ENCODE measurements at places on chromosomes 7 and 10.

GRCh38 chr10:87966459-87966858, 103.0 kb downstream of the PTEN start:
- DNase-seq, result no peak

GRCh38 chr7:98624846-98625420, 7.8 kb downstream of the NPTX2 start:
- no peak for DNase-seq

GRCh38 chr7:155460926-155461613, 3.1 kb downstream of the EN2 start:
- no peak for DNase-seq

DNA sequence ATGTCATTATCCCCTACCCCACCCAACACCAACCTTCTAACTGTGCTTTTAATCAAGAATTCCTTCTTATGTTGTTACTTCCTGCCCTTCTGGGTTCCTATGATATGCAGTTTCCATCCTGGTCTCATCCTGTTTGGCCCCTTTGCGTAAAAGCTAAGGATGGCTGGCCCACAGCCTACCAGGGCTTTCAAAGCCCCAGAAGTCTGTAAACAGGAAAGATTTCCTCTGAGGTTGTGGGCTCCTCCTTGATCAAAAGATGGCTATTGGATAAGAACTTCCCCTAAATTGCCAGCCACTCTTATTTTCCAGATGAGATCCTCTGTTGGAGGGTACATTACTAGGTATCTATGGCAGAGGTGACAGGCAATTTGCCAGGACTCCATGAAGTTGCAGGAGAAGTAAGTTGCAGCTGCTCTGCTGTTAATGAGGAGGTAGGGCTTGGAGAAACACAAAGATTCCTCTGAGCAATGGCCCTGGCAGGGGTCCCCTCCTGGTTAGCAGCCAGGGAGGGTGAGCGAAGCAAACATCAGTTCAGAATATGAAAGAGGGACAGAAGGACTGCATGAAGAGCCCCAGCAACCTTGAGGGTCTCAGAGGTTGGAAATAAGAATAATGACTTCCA, 32.1 kb downstream of the NRP1 start:
- no peak for DNase-seq

DNA sequence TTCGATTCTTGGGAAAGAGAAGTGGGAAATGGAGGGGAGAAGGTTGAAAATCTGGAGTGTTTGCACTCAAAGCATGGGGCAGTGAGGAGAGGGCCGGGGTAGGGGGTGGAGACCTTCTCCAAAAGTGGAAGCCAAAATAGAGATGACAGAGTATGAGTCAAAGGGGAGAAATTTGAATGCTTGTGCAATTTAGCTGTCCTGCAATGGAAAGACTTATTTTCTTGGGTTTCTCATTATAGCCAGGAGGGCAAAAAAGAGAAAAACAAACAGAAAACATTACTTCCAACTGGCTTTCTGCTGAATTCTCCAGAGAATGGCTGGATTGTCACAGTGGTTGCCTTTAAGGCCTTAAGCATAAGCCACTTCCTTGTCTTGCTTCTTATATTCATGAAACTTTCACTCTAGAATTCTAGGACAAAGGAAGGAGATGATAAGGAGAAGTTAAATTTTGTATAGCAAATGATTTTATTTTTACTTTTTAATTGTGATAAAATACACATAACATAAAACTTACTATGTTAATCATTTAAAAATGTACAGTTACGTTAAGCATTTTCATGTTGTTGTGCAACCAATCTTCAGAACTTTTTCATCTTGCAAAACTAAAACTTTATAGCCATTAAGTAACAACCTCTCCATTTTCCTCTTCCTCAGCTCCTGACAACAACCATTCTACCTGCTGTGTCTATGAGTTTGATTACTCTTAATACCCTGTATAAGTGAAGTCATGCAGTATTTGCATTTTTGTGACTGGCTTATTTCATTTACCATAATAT, 100.2 kb downstream of the GPR85 start:
- DNase-seq, result no peak

DNA sequence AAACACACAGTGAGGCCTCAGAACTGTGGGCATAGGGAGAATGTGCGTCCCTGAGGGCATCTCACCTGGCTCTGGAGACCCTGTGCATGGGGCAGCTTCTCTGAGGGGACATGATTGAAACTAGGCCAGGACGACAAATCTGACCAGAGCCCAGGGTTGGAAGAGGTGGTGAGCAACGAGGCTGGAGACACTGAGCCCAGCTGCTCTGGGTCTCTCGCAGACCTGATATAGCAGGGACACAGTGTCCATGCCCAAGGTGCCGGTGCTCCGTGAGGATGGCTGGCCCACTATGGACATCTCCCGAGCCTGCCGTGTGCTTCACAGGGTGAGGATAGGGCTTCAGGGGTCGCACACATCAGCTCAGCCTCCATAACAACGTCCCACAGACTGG, 49.3 kb upstream of the INSIG1 start:
- DNase-seq, result no peak

GRCh38 chr7:103989200-103989784, at the start of gene RELN:
TSS of gene RELN (minus strand) at chr7:103989658. CDS start at chr7:103989356, 302 bp downstream.
- DNase-seq, result no peak

DNA sequence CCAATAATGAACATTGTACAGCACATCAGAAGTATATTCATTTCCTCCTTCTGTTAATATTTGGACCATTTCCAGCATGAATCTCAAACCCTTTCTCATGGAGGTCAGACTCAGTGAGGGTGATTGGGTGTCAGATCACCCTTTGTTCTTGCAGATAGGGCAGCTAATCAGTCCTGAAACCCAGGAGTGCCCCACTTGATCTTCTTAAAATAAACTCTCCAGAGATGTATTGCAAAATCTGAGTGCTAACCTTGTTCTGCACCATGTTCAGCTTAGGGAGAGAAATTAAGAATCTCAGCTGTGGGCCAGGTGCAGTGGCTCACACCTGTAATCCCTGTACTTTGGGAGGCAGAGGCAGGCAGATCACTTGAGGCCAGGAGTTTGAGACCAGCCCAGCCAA, 869.4 kb downstream of the TYW1 start:
- DNase-seq, result no peak

DNA sequence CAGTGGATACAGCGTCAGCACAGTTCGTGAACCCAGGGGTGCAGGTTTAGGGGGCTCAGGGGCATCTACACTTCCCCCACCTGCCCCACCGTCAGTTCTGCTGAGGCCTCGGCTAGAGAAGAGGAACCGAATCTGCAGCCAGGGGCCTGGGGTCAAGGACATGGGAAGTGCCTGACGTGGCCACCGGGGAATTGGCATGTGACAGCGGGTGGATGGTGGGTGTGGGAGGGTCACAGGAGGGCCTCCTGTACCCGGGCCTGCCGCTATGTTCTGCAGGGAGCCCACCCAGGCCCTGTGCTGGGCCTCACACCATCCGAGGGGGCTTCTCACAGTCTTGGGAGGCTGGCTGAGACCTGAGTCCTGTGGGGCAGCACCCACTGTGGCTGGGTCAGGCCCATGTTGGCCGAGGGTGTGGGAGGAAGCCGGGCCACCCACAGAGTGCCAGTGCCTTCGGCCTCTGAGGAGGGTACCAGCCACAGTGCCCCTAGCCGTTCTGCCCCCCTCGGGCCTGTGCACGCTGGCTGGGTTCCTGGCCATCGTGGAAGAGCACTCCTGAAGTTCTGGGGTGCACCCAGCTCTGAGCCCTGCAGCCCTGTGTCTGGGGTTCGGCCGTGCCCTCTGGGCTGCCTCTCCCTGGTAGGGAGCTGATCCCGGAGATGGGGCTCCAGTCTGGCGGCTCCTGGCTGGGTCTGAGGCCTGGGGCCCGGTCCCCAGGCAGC, 5.9 kb downstream of the TTYH3 start:
- no peak for DNase-seq

DNA sequence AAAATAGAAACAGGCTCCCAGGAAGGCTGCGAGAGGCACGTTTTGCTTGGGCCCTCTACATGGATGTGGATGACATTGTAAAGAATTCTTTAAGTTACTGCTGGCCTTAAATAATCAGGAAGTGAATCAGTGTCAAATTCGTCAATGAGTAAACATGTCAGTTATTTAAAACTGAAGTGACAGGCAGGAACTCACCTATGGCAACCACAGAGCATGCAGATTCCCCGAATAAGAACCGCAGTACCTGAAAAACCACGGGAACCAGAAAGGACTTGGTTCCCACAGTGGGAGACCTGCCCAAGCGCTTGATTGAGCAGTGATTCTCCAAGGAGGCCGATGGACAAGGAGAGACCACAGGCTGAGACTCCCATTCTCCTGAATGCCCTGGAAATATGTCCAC, 351.2 kb upstream of the AKR1E2 start:
- DNase-seq, result no peak

DNA sequence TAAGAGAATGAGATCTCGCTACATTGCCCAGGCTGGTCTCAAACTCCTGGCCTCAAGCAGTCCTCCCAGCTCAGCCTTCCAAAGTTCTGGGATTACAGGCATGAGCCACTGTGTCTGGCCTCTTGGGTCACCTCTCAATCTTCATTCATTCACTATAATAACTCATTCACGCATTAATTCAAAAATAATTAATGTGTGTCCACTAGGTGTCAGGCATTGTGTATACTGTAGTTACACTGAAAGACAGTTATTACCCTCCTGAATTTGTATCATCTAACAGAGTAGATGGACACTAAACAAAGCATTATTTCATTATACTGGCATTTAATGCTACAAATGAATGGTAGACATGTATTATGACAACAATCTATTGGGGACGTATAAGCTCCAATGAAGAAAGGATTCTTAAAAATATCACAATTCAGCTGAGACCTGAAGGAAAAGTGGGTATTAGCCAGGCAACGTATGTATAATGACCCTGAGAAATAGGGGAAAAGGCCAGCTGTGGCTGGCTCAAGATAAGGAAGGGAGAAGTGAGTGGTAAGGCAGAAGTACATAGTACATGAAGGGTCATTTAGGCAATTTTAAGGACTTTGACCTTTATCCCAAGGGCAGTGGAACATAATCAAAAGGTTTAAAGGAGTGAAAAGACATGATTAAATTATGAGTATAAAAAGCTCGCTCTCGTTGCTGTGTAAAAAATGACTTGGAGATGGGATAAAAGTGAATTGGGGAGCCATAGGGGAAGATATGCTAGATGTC, 150.7 kb downstream of the BTAF1 start:
- no peak for DNase-seq

DNA sequence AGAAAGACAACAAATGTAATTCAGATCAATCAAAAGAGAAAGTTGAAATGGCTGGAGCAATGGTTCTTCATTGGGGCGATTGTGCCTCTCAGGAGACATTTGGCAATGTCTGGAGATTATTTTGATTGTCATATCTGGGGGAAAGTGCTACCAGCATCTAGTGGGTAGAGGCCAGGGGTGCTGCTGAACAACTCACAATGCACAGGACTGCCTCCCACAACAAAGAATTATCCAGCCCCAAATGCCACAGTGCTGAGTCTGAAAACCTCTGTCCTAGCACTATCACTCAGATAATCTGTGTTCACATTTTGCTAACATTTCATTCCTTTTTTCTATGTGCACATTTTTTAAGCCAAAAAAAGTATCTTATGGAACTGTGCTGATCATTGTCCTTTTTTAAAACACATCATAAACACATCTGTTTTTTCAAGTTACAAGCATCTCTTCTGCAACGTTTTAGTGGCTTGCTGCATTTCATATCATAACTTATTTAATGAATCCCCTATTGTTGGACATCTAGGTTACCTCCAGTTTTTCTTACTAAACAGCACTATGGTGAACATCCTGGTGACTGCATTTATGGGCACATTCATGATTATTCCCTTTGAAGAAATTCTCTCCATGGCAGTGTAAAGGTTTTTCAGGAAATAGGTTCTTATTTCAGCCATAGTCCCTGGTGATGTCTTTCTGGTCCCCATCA, 114.2 kb downstream of the C10orf105 start:
- DNase-seq, result no peak

DNA sequence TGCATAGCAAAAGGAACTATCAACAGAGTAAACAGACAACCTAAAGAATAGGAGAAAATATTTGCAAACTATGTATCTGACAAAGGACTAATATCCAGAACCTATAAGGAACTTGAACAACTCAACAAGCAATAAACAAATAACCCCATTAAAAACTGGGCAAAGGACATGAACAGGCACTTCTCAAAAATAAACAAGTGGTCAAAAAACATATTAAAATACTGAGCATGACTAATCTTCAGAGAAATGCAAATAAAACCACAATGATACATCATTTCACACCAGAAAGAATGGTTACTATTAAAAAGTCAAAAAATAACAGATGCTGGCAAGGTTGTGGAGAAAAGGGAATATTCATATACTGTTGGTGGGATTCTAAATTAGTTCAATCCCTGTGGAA, 17.1 kb downstream of the MAGI2 start:
- no peak for DNase-seq

DNA sequence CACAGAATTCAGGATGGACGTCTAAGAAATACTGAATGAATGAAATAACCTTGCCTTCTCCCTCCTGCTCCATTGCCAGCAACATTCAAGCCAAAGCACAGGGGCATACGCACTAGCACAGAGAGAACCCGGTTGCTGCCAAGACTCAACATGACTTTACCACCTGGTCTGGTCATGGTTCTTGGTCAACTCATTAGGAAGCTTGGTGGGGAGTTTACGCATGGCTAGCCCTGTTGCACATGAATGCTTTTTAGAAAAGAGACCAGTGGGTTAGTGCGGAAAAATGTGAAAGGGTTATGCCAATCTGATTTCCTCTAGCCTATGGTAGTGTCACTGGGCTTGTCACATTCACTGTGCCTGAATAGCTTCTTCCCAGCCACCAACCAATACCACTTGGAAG, 187.6 kb upstream of the NEBL start:
- DNase-seq, result no peak

DNA sequence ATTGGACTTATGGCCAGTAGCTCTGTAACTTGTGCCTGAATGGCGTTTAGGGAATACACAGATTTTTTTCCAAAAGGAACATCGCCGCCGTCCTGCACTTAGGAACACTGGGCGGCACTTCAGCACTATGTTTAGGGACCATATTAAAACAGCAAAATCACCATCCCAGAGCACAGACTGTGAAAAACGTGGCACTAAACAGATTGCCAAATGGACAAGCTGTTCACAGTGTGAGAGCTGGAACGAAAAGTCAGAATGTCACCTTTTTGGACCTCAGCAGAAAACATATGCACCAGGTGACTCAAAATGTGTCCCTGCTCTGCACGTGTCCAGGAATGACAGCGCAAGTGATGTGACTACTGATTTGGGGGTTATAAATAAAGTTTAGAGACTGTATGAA, 87.9 kb downstream of the ODAD2 start:
- no peak for DNase-seq

DNA sequence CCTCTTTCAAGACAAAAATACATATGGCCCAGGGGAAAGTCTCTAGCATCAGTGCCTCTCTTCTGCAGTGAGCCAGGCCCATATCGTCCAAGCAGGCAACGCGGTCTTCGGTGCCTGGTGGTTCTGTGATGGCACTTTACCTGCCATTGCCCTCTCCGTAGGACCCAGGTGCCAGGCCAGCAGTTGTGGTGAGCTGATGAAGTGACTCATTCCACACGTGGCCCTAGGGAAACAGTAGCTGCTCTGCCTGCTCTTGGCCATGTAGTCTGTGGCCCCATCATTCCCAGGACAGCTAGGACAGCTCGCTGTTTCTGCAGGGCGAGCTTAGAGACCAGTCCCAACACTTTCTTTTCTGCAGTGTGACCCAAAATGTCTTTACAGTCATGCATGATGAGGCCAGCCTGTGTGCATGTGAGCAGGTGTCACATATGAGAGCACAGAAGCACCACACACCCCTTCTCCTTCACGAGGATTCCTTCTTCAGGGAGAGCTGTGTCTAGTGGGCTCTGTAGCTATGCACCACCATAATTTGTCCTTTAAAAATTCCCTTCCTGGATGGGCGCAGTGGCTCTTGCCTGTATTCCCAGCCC, 39.0 kb downstream of the SVIL start:
- DNase-seq, result no peak

- DNase-seq, result no peak
These were observed 12.8 kb downstream of the LBX1 start for GRCh38 chr10:101216207-101217043.
